IMR-90 (cell line): ENCODE measurements at places on chromosomes 1 and 21. TPM values are rescaled to one million over a fixed set of nuclear protein-coding genes. Genes with fewer than 3 reads are reported as not detected.

Gene EPHA8
- not detected in 2 replicates for total RNA-seq

Gene TMEM61
- total RNA-seq: not detected in 2 replicates

Gene USH2A
- under 0.01 TPM in 2 replicates for total RNA-seq

Gene APCS
- not detected in 2 replicates for total RNA-seq

Gene PTGFR
- total RNA-seq: 5.4 and 8.6 TPM in 2 replicates

Gene CENPS
- 9.9 and 11.4 TPM in 2 replicates for total RNA-seq

GRCh38 chr1:21572221-21572620 lies 63.0 kb downstream of the ALPL start:
- no peak for DNase-seq
- no peaks in the 10 kb centered on the region for H3K36me3 ChIP-seq
- H3K27ac ChIP-seq: no peak overlapping the region
- H3K4me3 ChIP-seq: no peak overlapping the region
- no peaks in the 10 kb centered on the region; the same call in 1 of the 2 replicates for H3K27me3 ChIP-seq

GRCh38 chr1:215263636-215264035 lies 181.1 kb downstream of the KCNK2 start:
- no peaks in the 10 kb centered on the region for H3K4me1 ChIP-seq
- DNase-seq: no peak
- no peaks in the 10 kb centered on the region for H3K36me3 ChIP-seq
- no peaks in the 10 kb centered on the region for H3K27me3 ChIP-seq
- H3K4me3 ChIP-seq: no peak overlapping the region
- no peak overlapping the region for H3K27ac ChIP-seq

GRCh38 chr21:44082648-44083440 lies 24.4 kb upstream of the PWP2 start:
- H3K27me3 ChIP-seq: no peaks in the 10 kb centered on the region
- no peaks in the 10 kb centered on the region for H3K4me1 ChIP-seq
- peaks cover 54% of the 10 kb centered on the region for H3K36me3 ChIP-seq
- H3K27ac ChIP-seq: no peak overlapping the region
- H3K4me3 ChIP-seq: no peak overlapping the region

GRCh38 chr1:32465578-32465933 lies 684 bp downstream of the ZBTB8B start:
- H3K4me1 ChIP-seq: peaks cover 3% of the 10 kb centered on the region; the same call in 1 of the 2 replicates
- no peaks in the 10 kb centered on the region for H3K36me3 ChIP-seq
- DNase-seq: no peak
- peaks cover 54% of the 10 kb centered on the region for H3K27me3 ChIP-seq

DNA sequence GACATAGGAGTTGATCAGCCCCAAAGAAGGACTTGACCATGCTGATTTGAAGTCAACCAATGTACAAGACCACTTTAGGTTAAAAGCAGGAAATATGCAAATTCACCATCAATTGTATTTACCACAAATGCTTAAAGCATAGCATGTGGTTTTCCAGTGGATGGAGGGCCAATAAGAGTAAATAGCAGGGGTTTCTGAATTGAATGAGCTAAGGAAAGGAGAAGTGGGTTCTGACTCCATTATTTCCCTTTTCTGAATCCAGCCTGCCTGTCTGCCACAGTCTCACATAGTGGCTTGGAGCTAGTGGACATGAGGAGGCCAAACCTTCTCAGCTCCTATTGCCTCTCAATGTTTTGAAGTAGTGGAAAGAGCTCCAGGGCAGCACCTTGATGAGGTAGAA lies 7.2 kb upstream of the TNFSF18 start:
- H3K4me3 ChIP-seq: no peak overlapping the region
- H3K36me3 ChIP-seq: no peaks in the 10 kb centered on the region
- no peaks in the 10 kb centered on the region for H3K27me3 ChIP-seq
- H3K4me1 ChIP-seq: peaks cover 3% of the 10 kb centered on the region; the same call in 1 of the 2 replicates
- DNase-seq: no peak

GRCh38 chr1:164748253-164748899 lies 189.4 kb downstream of the PBX1 start:
- peak overlapping the region; percentile 94 for H3K27ac ChIP-seq
- no peaks in the 10 kb centered on the region for H3K27me3 ChIP-seq
- peak; percentile 99 for DNase-seq

GRCh38 chr1:20992322-20993056 lies 184.2 kb downstream of the EIF4G3 start:
- peaks cover 6% of the 10 kb centered on the region; the same call in 1 of the 2 replicates for H3K4me1 ChIP-seq
- no peak overlapping the region for H3K27ac ChIP-seq
- no peak overlapping the region for H3K4me3 ChIP-seq
- DNase-seq: peak; percentile 55
- H3K27me3 ChIP-seq: no peaks in the 10 kb centered on the region

- peak overlapping the region; percentile 60 for H3K27ac ChIP-seq
- DNase-seq: peak; percentile 37
- peak overlapping the region; percentile 92 for H3K4me3 ChIP-seq
- no peaks in the 10 kb centered on the region for H3K27me3 ChIP-seq
These were observed 456 bp upstream of the SMYD2 start for GRCh38 chr1:214280386-214281020.

DNA sequence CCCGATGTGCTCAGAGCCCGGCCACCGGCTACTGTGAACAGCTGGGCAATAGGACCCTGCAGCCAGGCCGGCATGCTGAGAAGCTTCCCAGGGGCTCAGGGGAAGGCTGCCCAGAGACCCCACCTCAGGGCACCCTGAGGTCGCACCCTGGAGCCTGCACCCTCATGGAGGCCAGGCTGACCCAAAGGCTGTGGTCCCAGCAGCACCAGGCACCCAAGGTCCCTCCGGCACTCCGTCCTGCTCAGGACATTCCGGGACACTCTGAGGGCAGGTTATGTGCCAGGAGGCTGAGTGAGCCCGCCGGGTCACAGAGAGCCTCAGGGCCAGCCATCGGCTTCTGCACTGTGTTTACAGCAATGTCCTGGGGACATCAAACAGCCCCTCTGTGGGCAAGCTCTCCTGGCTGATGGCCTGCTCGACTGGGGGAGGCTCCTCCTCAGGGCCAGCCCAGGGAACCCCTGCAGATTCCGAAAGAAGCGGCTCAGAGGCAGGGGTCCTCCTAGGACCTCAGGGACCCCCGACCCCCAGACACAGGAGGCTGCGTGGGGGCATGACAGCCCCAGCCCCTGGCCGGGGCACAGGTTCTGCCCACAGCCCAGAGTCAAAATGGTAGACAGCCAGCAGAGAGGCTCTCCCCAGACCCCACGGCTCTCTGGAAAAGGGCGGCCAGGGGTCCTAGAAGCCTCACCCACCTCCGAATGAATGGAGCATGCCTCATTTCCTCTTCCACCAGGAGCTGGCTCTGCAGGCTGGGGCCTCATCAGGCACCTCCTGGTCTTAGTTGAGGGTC lies 8.2 kb downstream of the SLC19A1 start:
- H3K4me1 ChIP-seq: peaks cover 4% of the 10 kb centered on the region
- H3K27ac ChIP-seq: no peak overlapping the region
- no peaks in the 10 kb centered on the region for H3K27me3 ChIP-seq
- no peak overlapping the region for H3K4me3 ChIP-seq

- no peaks in the 10 kb centered on the region for H3K36me3 ChIP-seq
- H3K27me3 ChIP-seq: no peaks in the 10 kb centered on the region
- H3K4me3 ChIP-seq: no peak overlapping the region
- DNase-seq: peak; percentile 97
These were observed 302.8 kb upstream of the ADAMTS5 start for GRCh38 chr21:27269644-27270043.

DNA sequence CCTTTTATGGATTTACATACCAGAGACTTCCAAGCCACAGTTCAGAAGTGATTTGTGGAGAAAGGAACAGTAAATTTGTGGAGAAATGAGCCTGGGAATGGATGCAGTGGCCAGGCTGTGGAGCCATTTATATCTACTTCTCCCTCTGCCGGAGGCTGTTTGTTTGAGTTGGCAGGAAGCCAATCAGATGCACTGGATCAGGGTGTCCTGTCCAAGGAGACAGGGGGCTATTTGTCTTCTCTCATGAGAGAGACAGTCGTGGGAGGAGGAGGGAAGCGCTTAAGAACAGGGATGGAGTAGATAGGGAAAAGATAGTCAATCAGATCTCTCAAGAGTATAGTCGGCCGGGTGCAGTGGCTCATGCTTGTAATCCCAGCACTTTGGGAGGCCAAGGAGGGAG lies 2.8 kb upstream of the HAPLN2 start:
- no peak overlapping the region for H3K27ac ChIP-seq
- H3K27me3 ChIP-seq: peaks cover 62% of the 10 kb centered on the region
- peaks cover 4% of the 10 kb centered on the region; the same call in 1 of the 2 replicates for H3K4me1 ChIP-seq

DNA sequence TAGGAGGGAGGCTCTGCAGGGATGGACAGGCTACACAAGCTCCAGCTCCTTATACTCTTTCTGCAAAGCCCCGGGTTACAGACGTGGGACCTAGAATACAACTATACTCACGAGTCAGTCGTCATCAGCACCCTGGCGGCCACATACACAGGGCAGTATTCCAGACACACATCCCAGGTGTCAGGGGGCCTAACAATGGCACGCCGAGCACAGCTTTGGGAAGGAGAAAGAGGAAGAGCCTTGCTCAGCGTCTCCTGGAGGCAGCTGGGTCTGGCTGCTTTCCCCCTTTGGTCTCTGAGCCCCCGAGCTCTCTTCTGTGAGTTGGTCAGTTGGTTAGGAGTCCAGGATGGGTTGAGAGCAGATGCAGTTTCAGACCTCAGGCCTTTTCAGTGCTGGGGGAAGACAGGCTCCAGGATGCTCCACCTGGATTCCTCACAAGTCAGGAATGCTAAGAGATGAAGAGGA lies 4.5 kb upstream of the POU3F1 start:
- peaks cover 52% of the 10 kb centered on the region for H3K27me3 ChIP-seq
- H3K4me1 ChIP-seq: no peaks in the 10 kb centered on the region
- H3K4me3 ChIP-seq: no peak overlapping the region
- H3K27ac ChIP-seq: no peak overlapping the region
- H3K36me3 ChIP-seq: no peaks in the 10 kb centered on the region

DNA sequence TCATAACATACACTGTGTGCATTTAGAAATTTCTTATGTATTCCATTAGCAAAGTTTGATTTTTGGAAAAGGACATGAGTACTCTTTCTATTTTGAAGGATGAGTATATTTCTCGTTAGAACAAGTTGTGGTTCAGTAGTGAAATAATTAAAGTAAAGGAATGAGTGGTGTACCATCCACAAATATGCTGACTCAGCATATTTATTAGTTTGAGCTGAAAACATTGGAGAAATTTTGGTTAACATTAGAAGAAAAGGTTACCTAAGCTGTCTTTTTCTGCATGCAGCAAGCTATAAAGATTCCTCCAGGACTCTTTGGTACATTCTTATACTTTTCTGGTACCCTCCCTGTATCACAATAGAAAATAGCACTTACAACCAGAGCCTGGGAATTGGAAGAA lies 5.7 kb upstream of the OR2L5 start:
- H3K27me3 ChIP-seq: no peaks in the 10 kb centered on the region
- DNase-seq: no peak
- no peak overlapping the region for H3K27ac ChIP-seq
- no peaks in the 10 kb centered on the region for H3K36me3 ChIP-seq

- H3K4me3 ChIP-seq: no peak overlapping the region
- H3K27ac ChIP-seq: no peak overlapping the region
- no peak for DNase-seq
- H3K36me3 ChIP-seq: peaks cover 29% of the 10 kb centered on the region
- no peaks in the 10 kb centered on the region for H3K27me3 ChIP-seq
- no peaks in the 10 kb centered on the region for H3K4me1 ChIP-seq
These were observed 14.5 kb downstream of the IFNAR2 start for GRCh38 chr21:33244082-33244778.

DNA sequence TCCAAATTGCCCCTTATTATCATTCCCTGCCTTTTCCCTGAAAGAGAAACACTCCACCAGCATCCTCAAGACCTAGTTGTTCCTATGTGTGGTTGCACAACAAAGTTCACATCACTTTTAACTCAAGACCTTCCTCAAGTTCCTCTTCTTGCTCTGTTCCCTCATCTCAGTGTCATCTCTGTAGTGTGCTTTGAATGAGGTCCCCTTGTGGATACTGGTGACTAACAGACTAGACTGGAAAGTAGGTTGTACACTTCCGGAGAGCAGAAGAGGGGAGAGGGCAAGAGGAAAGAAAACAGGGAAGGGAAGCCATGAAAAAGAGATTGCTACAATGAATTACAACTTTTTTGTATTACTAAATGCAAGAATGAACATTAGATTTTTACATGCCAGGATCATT lies 853.8 kb downstream of the USP25 start:
- H3K4me3 ChIP-seq: no peak overlapping the region
- H3K27ac ChIP-seq: no peak overlapping the region
- DNase-seq: no peak
- no peaks in the 10 kb centered on the region for H3K27me3 ChIP-seq

GRCh38 chr1:209106237-209106741 lies 477.2 kb upstream of the CAMK1G start:
- peak; percentile 4 for DNase-seq
- H3K4me3 ChIP-seq: no peak overlapping the region
- H3K36me3 ChIP-seq: no peaks in the 10 kb centered on the region

DNA sequence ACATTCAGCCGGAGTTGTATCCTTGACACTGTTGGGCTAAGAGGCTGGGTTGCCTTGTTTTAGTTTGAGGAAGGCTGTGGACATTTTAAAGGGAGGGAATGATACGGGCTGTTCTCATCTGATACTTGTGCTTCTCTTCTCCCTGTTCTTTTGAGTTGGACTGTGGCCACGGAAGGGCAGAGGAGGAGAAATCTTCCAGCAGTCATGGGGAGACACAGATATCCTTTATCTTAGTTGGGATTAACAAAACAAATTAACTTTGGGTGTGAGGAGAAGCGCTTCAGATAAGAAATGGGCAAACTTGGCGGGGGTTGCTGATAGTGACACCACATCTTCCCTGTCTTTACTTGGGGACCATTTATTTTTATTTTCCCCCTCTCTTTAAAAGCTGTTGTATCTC lies 138.8 kb downstream of the ROR1 start:
- no peaks in the 10 kb centered on the region for H3K36me3 ChIP-seq
- no peaks in the 10 kb centered on the region; the same call in 1 of the 2 replicates for H3K27me3 ChIP-seq

GRCh38 chr1:40153073-40153770 lies 8.0 kb upstream of the RLF start:
- no peaks in the 10 kb centered on the region for H3K4me1 ChIP-seq
- no peak overlapping the region for H3K4me3 ChIP-seq
- H3K27me3 ChIP-seq: peaks cover 14% of the 10 kb centered on the region
- peak; percentile 77 for DNase-seq
- no peaks in the 10 kb centered on the region for H3K36me3 ChIP-seq
- H3K27ac ChIP-seq: no peak overlapping the region

DNA sequence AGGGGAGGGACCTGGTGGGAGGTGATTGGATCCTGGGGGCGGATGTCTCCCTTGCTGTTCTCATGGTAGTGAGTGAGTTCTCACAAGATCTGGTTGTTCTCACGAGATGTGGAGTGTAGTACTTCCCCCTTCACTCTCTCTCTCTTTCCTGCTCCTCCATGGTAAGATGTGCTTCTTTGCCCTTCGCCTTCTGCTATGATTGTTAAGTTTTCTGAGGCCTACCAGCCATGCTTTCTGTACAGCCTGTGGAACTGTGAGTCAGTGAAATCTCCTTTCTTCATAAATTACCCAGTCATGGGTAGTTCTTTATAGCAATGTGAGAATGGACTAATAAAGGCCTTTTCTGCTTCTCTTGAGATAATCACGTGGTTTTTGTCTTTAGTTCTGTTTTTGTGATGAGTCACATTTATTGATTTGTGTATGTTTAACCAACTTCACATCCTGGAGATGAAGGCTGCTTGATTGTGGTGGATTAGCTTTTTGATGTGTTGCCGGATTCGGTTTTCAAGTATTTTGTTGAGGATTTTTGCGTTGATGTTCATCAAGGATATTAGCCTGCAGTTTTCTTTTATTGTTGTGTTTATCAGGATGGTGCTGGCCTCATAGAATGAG lies 45.5 kb downstream of the RABGAP1L start:
- no peak overlapping the region for H3K27ac ChIP-seq
- no peaks in the 10 kb centered on the region for H3K27me3 ChIP-seq
- DNase-seq: no peak
- no peak overlapping the region for H3K4me3 ChIP-seq
- H3K4me1 ChIP-seq: no peaks in the 10 kb centered on the region

- H3K4me3 ChIP-seq: no peak overlapping the region
- peak; percentile 78 for DNase-seq
- peaks cover 8% of the 10 kb centered on the region; the same call in 1 of the 2 replicates for H3K4me1 ChIP-seq
These were observed 106.8 kb upstream of the USP24 start for GRCh38 chr1:55321942-55322341.
